ENCODE measurements at places on chromosomes 16 and 17.

GRCh38 chr17:13076905-13077304, 59.1 kb upstream of the ELAC2 start:
- DNase-seq, result no peak

- peak; percentile 61 for DNase-seq
Observed at GRCh38 chr17:48593840-48594537, 410 bp upstream of the HOXB5 start.

GRCh38 chr17:77322514-77323412, 182.0 kb downstream of the SEC14L1 start:
- peak; percentile 93 for DNase-seq

DNA sequence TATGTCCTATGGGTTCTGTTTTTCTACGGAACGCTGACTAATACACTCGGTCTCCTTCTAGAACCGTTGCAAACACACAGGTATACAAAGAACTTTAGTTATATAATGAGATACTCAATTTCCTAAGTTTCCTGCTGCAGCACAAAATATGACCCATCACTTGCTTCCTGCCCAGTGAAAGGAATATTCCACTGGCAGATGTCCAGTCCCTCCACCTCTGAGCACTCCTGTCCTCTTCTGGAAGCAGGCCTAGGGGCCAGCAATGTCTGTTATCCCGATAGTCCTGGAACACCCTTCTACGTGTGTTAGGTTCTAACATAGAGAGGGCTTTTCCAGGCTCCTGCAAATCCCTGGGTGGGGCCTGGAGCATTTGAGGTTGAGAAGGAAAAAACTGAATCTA, 32.7 kb downstream of the ADAMTS18 start:
- DNase-seq, result peak; percentile 19

DNA sequence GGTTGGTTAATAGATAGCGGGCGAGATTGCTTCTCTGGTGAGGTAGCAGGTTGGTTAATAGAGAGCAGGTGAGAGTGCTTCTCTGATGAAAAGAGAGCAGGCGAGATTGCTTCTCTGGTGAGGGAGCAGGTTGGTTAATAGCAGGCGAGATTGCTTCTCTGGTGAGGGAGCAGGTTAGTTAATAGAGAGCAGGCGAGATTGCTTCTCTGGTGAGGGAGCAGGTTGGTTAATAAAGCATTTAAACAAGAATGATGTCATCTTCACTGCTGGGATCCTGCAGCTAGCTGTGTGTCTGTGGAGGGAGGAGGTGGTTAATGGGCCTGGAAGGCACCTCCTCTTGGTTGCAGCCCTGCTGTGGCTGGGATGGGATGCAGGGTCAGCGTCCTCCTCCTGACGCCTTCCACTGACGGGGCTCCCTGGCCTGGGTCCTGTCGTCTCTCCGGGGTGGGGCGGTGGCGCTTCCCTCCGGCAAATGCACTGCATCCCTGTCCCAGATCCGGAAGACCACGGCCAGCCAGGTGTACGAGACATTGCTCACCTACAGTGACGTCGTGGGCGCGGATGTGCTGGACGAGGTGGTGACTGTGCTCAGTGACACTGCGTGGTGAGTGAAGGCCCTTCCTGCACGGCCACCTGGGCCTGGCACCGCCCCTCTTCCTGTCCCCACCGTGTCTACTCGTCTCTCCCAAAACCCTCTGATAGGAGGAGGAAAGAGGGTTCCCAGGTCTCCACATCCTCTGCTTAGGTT, 99.2 kb upstream of the ZNF750 start:
- peak; percentile 10 for DNase-seq

DNA sequence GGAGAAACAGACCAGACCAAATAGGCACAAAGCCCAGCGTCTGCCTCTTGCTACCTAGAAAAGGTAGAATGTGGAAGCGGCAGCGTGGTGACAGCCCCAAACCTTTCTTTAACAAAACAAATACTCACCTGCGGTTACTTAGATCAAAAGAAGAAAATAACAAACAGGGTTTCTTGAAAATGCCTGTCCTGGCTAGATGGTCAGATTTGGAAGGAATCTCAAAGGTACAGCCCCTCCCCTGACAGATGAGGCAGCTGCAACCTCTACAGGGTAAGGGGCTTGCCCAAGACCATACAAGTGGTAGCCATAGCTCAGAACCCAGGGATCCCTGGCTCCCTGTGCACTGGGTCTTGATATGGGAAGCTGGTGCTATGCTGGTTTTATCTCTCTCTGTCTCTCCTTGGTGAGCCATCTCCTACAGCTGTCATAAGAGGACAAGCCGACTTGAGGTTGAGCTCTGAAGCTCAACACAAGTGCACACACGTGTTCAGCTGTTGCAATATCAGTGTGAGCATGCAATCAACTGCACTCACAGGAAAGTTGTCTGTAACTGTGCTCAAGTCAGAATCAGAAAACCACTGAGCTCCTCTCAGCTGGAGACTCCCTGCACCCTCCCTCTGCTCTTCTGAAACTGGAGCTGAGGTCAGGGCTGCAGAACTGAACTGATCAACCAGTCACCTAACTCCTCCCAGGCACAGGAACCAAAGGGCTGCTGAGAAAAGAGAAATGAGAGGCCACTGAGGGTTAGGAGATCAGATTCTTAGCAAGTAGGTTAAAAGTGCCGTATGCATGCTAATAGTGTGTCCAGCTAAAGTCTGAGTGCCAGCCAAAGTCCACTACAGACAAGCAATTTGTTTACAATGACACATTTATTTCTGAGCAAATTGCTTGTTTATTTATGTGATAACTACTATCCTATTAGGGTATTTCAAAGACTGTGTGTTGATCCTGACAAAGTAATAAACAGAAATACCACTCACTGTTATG, 6.1 kb upstream of the RNF157 start:
- DNase-seq, result no peak

DNA sequence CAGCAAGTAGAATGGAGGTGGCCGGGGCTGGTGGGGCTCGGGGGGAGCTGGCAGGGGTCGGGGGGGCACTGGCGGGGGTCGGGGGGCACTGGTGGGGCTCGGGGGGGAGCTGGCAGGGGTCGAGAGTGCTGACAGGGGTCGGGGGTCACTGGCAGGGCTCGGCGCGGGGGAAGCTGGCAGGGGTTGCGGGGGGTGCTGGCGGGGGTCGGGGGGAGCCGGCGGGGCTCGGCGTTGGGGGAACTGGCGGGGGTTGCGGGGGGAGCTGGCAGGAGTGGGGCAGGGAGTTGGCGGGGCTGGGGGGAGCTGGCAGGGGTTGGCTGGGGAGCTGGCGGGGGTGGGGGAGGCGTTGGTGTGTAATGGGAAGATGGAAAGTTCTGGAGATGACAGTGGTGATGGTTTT, 25.1 kb downstream of the CCDC57 start:
- DNase-seq, result no peak

DNA sequence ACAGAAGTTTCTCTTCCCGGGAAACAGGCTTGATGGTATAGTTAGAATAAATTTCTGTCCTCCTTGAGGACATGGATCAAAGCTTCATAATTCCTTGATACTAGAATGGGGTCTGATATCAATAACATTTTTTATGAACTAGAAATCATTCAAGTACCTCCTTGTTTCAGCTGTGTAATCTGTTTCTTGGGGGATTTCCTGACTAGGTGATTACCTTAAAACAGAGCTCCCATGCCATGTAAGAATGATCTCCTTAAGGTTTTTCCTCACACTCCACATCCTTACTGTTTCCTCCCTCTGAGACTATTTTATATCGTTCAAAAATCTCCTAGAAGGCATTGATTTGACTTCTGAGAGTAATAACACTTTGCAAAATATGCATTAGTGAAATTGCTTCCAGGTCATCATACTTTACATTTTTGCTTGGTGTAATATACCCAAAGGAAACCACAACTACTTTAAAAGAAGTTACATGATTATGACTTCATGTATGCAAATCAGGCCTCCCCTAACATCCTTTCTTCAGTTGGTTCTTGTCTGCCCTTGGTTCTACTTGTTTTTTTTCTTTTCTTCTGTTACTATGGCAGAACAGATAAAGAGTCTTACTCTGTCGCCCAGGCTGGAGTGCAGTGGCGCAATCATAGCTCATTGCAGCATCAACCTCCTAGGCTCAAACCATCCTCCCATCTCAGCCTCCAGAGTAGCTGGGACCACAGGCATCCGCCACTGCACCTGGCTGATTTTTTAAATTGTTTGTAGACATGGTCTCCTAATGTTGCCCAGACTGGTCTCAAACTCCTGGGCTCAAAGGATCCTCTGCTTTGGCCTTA, 388.8 kb downstream of the ZFHX3 start:
- DNase-seq, result no peak

- DNase-seq, result no peak
Observed at GRCh38 chr16:1210461-1210860, 14.6 kb downstream of the TPSG1 start.

DNA sequence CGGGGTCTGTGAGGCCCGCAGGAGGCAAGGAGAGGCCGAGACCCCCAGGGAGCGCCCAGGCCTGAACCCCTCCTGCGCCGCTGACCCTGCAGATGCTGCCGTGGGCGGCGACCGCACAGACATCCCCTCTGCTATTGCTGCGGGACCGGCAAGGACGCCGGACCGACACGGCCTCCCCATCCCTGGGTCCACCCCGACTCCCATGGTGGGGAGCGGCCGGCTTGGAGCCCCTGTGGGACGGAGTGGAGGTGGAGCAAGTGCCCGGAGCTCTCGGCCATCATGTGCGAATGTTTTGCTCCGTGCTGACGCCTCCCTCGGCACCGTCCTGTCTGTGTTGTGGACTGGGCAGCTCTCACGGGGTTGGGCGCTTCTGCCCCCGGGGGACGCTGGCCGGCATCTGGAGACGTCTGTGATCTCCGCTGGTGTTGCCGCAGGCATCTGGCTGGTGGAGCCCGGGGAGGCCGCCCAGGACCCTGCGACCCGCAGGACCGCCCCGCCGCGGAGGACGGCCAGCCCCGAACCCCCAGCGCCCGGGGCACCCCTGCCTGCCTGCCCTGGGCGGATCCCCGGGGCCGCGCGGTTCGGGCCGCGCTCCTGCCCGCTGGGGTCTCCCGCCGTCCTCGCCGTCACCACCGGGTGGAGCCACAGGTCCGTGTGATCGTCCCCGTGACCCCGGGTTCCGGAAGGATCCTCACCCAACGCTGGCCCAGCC, 12.8 kb upstream of the GNG13 start:
- no peak for DNase-seq

- peak; percentile 61 for DNase-seq
Observed at GRCh38 chr17:2087597-2088211, 32.8 kb downstream of the HIC1 start.

GRCh38 chr16:21162661-21163151, 4.2 kb downstream of the LDAF1 start:
- peak; percentile 36 for DNase-seq

DNA sequence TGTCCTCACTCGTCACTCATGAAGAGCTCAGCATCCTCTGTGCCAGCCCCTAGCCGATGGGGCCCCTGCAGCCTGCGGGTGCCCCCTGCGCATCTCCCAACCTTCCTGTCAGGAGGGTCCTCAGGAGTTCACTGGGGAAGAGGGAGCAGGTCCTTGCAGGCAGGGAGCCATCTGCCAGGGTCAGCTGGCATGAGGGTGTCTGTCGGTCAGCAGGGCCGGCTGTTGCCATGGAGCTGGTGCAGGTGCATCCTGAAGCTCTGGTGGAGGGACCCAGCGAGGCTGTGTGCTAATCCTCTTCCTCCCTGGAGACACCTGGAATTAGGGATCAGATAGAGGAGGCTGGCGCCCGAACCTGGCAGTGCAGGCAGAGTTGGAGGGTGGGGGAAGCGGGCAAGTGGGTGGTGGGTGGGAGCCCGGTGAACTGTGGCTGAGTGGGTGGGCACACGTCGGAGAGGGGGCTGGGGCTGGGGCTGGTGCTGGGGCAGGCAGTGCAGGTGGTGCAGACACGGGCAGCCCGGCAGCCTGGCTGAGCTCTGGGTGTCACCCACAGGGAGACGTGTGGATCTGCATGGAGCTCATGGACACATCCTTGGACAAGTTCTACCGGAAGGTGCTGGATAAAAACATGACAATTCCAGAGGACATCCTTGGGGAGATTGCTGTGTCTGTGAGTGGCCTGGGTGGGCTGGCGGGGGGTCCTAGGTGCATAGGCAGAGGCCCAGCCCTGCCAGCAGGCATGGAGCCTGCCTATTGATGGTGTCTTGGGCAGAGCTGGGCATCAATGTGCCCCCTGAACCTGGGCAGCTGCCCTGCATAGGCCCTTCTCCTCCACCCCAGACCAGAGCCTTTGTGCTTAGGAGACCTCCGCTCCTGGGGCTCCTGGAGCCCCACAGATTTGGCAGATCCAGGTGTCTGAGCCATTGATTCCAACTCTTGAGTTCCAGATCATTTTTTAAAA, 17.4 kb downstream of the MAP2K3 start:
- no peak for DNase-seq

- DNase-seq, result no peak
Observed at GRCh38 chr16:63981639-63982038, 1140.2 kb downstream of the CDH11 start.

GRCh38 chr17:80667462-80668277, 123.0 kb downstream of the RPTOR start:
- DNase-seq, result no peak

- DNase-seq, result no peak
Observed at GRCh38 chr17:7079581-7080455, at the start of gene CLEC10A. CLEC10A (minus strand) TSS chr17:7080251; CDS start chr17:7078812, 1,439 bp downstream.

GRCh38 chr16:17633181-17633951, 162.6 kb upstream of the XYLT1 start:
- DNase-seq, result no peak

- DNase-seq, result no peak
Observed at GRCh38 chr17:50675627-50676026, 32.1 kb downstream of the ANKRD40 start.

DNA sequence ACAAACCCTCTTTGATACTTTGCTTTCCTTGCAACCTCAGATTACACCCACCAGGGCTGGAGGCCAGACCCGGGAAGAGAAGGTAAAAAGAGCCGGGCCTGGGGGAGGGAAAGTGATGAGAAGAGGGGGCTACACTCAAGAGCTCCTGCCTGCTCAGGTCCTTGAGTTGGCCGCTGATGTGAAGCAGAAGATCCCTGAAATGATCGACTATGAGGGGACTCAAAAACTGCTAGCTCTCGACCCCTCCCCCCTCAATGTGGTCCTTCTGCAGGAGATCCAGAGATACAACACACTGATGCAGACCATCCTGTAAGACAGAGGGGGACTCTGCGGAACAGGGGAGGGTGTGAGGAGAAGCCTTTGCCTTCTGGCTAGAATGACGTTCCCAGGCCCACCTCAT, 2.8 kb upstream of the KDM6B start:
- no peak for DNase-seq

DNA sequence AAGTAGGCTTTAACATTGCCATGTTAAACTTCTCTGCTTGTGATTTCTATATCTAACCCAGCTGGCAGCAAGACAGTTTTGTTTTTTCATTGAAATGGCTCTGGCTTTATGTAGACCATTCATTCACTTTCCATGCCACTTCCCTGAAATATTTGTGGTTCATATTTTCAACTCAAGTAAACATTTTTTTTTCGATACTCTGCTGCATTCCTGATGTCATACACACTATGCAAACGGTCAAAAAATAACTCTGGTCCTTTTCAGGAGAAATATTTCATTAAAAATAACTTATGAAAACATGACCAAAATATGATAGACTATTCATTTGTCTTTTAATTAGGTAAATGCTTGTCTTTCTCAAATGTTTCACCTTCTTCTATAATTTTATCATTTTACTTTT, 116.3 kb downstream of the USP22 start:
- no peak for DNase-seq
